ENCODE measurements at places on chromosomes 12 and 14. TPM values are rescaled to one million over a fixed set of nuclear protein-coding genes. Genes with fewer than 3 reads are reported as not detected.
A peak's percentile ranks its signal among the peaks of the same experiment; 100 is the strongest.

GRCh38 chr12:118120579-118121363, 15.2 kb upstream of the PEBP1 start:
- DNase-seq = peak; percentile 95

GRCh38 chr12:58007875-58008274, 66.5 kb downstream of the ATP23 start:
- no peak for DNase-seq

- no peak for DNase-seq
Observed at GRCh38 chr14:51167587-51168214, 72.3 kb upstream of the TMX1 start.

DNA sequence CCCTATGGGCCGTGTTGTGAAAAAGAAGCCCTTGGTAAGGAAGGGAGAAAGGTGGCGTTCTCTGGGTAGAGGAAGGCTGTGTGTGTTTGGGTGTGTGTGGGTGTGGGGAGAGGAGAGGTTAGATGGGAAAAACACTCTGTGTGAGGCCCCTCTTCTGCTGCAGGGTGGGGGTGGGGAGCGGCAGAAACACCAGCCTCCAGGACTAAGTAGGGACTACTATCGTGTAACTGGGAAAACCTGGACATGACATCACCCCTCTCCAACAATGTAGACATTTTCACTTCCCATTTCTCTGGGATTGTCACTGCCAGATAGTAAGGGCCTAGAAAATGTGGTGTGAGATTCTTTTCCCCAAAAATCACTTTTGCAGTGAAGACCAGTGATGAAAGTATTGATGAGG, 205.0 kb downstream of the NTF3 start:
- DNase-seq = no peak

DNA sequence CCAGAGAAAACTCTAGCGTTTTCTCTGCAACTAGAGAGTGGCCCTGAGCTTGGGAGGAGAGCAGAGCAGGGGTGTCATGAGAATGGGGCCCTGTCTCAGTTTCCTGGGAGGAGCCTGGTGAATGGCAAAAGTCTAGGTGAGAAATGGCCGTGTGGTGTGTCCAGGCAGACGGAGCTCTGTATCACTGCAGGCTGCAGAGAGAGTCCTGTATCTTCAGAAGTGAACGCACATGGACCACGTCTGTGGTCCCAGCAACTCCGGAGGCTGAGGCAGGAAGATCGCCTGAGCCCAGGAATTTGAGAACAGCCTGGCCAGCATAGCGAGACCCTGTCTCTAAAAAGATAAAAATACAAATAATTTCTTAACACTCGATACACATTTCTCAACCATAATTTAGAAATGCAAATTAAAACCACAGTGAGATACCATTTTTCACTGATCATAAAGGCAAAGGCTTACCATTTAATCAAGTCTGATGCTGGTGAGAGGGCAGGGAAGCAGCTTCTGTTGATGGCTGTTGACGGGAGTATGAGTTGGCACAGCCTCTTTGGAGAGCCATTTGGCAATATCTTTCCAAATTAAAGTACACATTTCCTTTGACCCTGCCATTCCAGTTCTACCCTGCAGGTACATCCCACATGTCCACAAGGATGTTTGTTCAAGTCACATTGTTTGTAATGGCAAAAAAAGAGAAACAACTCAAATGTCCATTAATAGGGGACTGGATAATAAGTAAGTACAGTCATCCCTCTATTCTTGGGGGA, 51.0 kb downstream of the NFKBIA start:
- no peak for DNase-seq

DNA sequence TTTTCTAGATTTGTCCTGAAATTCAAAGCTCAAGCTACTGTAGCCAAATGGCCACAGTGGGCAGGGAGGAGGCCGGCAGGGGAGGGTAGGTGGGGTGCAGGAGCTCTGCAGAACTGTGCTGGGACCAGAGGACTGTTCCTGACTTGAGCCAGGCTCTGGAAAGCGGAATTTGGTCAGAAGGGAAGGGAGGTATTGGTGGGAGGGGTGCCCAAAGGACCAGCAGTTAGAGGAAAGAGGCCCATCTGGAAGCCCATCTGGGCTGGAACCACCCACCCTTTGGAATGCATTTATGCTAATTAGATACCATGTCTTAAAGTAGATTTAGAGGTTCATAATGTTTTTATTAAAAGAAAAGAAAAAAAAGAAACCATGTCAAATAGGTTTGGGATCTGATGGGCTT, 24.5 kb upstream of the JPH4 start:
- no peak for DNase-seq

- peak; percentile 62 for DNase-seq
Observed at GRCh38 chr12:49706351-49707127, 666 bp downstream of the FMNL3 start.

- no peak for DNase-seq
Observed at GRCh38 chr14:63896278-63896720, 43.5 kb downstream of the SYNE2 start.

DNA sequence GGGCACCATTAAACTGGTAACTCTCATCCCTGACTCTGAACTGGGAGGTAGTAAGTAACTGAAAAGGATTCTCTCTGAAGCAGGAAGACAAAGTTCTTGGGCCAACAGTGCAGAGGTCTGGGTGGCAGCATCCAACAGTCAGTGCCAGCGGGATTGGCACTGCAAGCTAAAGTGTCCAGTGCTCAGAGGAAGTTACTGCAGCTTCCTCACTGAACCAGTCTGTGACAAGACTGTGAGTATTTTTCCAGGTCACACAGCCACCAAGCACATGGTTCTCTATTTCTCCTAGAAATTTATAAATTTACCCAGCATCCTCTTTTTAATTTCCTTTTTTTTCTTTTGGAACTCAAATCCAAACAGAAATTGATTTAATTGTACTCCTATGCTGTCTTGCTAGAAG, 81.6 kb upstream of the FAR2 start:
- no peak for DNase-seq

DNA sequence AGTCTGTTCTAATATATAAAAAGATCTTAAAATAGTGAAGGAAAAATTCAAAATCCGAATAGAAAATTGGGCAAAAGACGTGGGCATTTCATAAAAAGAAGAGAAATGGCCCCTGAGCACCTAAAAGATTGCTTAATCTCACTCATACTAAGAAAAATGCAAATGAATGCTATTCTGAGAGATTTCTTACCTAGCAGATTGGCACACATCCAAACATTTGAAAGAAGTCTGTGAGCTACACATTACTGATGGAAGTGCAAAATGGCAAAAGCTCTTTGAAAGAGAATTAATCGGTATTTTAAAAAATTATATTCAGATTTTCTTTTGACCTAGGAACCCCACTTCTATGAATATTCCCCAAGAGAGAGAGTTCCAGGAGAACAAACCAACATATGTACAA, 280.4 kb upstream of the GARIN6 start:
- no peak for DNase-seq

DNA sequence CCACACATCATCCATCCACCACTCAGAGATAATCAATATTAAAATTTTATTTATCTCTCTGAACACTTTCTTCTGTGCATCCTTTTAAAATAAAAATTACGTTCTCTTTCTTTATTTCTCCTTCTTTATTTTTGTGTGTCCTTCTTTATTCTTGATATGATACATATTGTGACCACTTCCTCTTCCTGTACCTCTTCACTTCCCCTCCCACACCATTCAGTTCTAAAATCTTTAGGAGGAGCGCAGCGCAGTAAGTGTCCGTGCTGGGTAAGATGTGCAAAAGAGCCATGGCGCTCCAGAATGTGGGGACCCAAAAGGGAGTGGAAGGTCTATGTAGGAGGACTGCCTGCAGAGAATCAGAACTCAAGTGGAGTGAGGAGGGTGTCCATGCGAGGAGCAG, 256.7 kb downstream of the ITPR2 start:
- DNase-seq = no peak

PITPNM2 gene
- total RNA-seq = 1.2 TPM

TAS2R7 gene
- not detected for total RNA-seq

CATSPERB gene
- total RNA-seq = 0.68 TPM

DNA sequence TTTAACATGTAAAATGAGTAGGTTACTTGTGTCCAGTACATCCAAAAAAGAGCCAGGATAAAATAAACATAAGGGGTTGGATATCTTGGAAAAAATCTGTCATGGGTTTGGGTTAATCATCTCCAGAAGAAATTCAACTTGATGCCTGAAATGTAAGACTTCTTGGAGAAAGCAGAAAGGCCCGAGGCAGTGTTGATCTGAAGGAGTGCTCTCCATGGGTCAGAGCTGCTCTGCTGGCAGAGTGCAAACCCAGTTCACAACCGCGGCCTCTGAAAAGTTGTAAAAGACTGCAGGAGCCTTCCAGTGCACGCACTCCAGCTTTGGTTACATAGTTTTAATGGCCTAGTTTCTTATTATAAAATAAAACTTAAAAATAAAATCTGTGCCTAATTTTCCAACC, 97.3 kb upstream of the ALX1 start:
- DNase-seq = no peak
